ENCODE measurements at places on chromosomes 12 and 14. TPM values are rescaled to one million over a fixed set of nuclear protein-coding genes. Genes with fewer than 3 reads are reported as not detected.

DNA sequence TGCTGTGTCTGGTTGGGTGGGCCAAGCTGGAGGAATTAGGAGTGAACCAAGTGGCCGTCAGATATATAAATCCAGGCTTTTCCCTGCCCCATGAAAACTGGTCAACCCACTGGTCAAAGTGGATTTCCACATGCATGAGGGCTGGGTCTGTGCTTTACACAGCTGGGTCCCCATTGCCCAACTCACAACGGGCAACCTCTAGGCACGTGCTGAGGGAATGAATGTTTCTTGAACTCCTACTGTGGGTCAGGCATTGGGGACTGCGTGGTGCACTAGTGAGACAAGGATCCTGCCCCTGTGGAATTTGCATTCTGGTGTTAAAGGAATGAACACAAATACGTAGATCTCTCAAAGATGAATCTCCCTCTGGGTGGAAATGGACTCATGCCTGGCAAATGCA is 7.5 kb upstream of the AACS start:
- no peak for DNase-seq

DNA sequence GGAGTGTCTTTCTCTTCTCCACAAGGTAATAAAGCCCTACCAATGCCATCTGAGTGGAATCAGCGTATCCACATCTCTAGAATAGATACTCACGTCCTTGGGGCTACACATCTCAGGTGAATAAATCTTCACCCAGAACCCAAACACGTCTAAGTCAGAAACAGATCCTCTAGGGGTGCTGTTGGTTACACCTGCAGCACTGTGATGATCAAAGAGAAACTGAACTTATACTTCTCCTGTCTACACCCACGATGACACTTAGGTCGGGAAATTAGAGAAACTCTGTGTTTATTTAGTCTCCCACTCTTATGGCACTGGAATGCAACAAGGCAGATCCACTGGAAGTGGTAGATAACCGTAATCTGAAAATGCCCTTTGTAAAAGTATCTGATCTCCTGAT is 46.2 kb downstream of the WIF1 start:
- DNase-seq = no peak

DNA sequence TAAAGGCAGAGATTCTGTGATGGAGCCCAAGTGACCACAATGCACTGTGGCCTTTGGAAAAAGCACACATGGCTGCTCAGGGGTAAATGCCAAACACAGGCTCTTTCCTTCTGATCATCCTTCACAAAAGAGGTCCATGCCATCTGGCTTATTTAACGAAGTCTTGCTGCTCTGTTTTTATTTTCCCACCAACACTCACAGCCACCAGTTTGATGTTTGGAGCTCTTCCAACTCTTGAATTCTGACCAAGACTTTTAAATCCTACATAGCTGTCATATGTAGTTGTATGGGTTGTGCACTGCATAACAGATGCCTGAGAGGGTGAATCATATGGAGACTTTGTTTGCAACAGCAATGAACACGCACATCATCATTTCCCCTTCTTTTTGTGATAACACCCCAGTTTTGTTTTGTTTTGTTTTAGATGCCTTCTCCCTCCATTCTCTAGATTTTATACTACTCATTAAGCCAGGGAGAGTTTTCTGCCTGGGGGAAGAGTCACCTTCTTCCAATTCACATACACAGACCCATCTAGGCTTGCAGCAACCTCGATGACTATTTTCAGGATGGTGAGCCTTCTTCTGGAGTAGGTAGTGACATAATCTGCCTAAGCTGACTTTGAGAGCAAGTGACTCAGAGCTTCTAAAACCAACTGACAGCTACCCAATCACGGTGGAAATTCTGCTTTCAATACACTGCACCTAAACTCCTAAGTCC is 145.2 kb upstream of the WSCD2 start:
- no peak for DNase-seq

NID2 gene
- total RNA-seq = 12.9 TPM

DNA sequence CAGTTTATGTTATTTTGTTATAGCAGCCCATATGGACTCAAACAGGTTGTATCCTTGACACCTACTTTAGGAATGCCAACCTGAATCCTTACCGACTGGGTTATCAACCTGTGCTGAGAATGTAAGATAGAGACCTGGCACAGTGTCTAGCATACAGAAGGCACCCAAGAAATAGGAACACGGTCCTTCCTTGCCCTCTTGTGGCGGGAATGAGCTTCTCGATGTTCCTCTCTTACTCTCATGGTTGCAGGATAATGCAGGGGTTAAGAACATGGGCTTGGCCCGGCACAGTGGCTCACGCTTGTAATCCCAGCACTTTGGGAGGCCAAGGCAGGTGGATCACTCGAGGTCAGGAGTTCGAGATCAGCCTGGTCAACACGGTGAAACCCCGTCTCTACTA is 6.5 kb downstream of the C12orf43 start:
- no peak for DNase-seq

HOXC6 gene
- 7.6 TPM for total RNA-seq

DNA sequence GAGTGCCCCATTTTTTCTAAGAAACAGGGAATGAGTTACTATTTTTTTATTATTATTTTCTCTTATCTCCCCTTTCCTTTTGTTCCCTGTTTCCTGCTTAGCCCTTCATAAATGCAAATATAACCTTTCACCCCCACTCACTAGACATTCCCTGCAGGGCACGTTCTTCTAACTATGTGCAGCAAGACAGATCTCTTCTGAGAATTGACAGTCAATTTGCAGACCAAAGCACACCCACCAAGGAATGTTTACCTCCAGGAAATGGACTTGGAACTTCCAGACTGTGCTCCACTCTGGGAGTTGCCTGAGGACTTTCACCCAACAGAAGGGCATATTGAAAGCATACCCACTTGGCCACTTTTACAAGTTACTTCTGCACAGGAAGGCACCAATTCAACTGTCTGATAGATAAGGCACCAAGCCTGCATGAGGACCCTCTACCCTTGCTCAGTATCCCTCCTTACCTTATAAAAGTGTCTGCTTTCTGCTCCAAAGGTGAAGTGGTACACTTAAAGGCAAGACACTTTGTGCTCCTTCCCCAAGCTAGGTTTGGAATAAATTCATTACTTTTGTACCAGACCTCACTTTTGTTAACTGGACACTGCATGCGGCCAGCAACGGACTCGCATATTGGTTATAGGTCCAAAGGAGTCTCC is 6.5 kb downstream of the TAS2R19 start:
- no peak for DNase-seq

Data from psoas muscle (tissue), 8 donors.